ENCODE measurements at places on chromosomes 11 and 22.
A peak's percentile ranks its signal among the peaks of the same experiment; 100 is the strongest.

DNA sequence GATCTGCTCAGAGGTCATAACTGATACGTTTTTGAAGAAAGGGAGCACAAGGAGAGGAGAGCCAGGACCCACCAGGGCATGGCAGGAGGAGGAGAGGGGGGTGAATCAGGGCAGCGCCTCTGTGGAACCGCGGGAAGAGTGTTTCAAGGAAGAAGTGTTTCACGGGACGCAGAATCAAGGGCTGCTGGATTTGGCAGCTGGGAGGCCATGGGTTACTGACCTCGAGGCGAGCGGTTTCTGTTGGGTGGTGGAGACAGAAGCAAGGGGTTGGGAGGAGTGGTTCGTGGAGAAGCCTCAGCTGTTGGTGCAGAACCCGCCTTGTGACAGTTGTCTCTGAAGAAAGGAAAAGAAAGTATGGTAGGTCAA lies 13.1 kb downstream of the VPS26B start:
- DNase-seq: no peak

GRCh38 chr11:10500757-10501684 lies 40.0 kb downstream of the RNF141 start:
- DNase-seq: no peak

GRCh38 chr11:70511345-70511744 lies 113.0 kb downstream of the CTTN start:
- no peak for DNase-seq

DNA sequence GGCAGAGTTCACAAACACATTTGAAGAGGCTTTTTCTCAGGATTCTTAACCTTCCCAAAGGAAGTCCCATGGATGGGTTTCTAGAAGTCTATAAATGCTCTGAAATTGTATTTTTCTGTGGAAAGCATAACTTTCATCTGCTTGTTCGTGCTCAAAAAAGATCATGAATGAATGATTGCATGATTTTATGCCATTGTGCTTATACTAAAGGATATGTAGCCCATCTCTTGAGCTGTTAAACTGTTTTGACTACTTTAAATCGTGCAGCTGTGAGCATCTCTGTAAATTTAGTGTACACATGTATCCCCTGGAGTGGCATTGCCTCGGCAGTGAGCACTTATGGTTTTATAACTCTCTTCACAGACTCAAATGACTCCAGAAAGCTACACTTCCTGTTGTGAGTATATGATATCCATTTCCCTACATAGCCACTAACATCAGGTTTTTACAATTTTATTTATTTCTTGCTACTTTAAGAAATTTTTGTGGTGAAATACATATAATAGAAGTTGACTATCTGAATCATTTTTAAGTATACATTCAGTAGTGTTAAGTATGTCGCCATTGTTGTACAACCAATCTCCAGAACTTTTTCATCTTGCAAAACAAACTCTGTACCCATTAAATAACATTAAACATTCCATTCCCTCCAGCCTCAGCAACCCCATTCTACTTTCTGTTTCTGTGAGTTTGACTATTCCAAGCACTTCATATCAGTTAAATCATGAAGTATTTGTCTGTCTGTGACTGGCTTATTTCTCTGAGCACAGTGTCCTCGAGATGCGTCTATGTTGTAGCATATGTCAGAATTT lies 8.0 kb downstream of the NEAT1 start:
- DNase-seq: peak; percentile 21

GRCh38 chr11:78926633-78927338 lies 352.1 kb upstream of the NARS2 start:
- DNase-seq: no peak

DNA sequence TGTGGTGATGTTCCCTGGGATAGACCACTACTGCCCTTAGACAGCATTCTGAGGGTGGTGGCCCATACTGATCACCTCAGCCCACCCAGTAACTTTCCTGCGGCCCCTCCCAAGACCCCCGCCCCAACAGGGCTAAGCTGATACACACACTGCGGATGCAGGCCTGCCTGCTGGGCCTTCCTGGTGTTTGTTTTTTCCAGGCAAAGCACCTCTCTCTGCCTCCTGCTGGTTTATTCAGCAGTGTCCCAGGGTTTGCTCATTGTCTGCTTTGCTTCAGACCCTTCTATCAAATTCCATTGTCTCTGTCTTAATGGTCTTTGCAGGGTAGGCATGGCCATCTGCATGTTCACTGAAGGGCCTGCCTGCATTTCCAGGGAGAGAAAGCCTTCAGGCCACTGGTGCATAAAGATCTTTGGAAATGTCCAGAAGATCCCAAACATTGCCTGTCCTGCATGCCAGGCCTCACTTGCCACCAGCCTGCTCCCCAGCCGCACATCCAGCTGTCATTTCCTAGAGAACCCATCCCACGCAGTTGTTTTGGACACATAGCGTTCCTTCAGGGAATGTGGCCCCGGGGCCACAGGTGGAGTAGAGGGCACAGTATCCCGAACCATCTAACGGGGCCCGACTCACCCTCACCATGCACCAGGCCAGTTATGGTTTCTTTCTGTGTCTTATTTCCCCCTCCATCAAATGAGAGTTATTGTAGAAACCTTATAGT lies 50.2 kb downstream of the BCR start:
- no peak for DNase-seq

DNA sequence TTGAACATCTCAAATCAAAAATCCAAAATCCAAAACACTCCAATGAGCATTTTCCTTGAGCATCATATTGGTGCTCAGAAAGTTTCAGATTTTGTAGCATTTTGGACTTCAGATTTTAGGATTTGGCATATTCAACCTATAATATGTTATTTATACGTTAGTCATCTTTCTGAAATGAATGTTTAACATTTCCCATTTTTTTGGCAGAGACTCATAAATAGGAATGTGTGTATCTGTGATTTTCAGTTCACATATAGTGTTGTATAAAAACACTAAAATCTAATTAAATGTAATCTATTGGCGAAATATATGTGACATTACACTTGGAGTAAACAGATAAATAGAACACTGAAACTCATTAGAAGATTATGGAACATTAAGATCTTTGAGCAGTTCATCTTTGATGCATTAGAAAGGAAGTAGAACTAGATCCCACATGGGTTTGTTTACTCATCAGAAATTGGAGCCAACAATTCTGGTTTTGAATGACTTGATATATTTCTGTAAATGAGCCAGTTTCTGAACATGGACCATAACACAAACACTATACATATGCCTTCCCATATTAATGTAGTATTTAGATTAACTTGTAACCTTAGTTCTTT lies 153.1 kb downstream of the UVRAG start:
- no peak for DNase-seq

DNA sequence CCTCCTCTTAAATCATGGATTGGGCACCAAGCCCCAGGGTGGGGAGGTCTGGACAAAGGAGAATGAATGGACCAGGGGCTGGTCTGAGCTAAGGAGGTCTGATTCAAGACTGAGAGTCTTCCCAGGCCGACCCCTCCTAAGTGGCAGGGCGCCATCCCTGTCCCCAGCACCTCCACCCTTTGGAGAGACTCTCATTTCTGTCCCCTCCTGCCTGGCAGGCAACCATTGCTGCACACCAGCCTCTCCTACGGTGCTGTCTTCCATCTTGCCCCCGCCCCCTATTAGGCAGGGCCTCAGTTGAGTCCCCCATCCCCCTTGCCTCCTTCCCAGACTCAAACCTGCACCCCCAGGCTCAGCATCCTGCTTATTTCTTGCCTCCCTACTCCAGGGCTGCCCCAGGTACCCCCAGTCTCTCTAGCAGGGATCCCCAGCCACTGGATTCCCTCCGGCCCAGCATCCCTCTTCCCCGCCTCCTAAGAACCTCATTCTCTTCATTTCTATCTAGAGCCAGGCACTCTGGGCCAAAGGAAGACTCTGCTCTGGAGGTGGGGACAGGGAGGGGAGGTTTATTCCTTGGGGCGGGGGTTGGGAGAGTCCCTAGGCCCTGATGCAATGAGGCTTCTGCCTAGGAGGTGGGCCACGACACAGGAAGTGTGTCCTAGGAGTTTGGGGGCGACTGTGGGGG lies 1.7 kb upstream of the RCOR2 start:
- DNase-seq: no peak

DNA sequence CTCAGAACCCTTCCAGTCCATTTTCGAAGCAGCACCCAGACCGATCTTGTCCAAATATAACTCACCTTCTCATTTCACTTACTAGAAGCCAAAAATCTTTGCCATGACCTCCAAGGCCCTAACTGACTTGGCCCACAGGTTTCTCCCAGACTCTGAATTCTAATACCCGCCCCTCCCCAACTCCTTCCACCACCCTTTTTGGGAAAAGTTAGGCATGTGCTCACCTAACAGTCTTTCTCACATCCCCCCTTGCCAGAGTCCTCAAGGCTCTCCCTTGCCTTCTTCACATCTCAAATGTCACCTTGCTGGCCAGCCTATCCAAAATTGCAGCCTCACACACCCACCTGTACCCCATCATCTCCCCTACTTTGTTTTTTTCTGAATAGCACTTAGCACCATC lies 369.3 kb downstream of the NXPE2 start:
- DNase-seq: no peak

DNA sequence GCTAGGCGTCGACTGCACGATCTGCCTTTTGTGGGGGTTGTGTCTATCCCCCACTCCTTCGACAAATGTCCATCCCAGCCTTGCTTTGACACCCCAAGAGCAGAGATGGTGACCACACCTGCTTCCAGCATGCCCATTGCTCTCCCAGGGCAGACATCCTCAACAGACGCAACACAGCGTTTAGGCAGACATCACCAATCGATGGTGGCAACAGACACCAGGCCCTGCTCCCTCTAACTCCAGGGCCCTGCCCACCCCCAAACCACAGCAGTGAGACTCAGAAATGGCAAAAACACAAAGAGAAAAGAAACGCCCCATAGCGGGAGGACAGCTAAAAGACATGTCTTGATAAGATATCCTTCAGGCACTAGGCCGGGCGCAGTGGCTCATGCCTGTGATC lies 150.9 kb downstream of the CRYBB2 start:
- no peak for DNase-seq

DNA sequence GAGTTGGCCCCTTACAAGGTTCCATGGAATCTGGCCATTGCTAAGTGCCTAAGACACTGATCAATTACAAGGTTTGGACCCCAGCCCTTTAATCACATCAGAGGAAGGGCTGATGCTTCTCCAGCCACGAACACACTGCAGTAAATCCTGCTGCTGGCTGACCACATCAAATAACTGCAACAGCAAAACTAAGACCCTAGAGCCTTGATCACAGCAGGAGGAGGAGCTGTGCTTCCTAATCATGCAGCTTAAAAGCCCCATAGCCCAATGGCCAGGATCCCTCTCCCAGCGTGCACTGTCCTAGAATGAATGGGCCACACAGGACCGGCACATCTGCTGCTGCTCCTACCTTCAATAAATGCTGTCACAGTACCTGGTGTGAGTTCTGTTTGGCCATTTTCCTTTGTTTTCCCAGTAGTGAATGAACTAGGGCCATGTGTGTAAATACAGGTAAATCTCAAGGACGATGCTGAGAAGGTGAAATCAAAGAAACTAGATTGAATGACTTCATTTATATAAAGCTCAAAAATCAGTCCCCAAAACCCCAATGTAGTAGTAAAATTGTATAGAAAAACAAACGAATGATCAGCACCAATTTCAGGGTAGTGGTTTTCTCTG lies 12.7 kb downstream of the ZP1 start:
- DNase-seq: no peak

DNA sequence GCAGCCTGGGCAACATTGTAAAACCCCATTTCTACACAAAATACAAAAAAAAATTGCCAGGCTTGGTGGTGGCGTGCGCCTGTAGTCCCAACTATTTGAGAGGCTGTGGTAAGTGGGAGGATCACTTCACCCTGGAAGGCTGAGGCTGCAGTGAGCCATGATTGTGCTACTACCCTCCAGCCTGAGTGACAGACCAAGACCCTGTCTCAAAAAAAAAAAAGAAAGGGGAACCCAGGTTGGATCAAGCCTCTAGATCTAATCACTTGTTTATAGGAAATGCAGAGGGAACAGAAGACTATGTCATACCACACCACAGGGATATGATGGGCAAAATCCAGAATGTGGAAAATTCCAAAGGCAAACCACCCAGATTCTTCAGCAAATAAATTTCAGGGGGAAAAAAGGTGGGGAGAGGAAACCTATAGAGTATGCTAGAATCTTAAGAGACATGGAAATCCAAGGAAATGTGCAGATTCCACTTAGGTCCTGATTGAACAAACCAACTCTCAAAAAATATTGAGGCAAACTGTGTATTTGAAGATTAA lies 16.5 kb upstream of the MALAT1 start:
- no peak for DNase-seq

DNA sequence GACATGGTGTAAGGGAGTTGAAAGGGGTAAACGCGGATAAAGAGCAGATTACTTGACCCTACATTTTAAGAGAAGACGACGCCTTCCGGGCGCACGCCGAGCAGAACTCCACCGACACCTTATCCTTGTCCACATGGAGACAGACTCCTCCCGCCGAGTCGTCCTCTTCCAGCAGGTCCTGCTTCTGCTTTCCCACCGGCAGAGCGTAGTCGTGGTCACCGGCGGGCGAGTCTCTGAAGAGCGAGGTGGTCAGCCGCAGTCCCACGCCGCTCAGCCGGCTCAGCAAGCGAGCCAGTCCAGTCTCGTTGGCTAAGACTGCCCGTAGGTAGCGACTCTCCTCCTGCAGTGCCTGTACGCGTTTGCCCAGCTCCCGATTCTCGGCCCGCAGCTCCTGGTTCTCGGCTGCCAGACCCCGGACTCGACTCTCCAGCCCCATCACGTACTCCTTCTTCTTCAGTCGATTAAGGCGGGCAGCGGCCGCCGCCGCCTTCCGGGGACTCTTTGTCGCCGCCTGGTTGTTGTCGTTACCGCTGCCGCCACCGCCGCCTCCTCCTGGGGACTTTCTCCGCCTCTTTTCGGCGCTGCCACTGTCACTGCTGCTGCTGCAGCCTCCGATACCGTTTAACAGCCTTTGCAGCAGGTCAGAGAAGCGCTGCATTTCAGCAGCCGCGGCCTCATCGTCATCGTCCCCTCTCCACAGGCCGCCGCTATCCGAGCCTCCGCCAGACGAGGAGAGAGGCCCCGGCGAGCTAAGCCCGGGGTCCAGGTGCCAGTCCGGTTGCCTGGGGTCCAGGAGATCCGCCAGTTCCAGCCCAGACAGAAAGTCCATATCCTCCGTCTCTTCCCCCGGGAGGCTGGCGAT lies 945 bp downstream of the CREBZF start:
- peak; percentile 83 for DNase-seq
